Omental fat pad (tissue), 4 donors: ENCODE measurements at places on chromosomes 5 and 9. TPM values are rescaled to one million over a fixed set of nuclear protein-coding genes. Genes with fewer than 3 reads are reported as not detected.

Gene ENHO
- total RNA-seq, result not detected

- no peak for DNase-seq
Measured at GRCh38 chr9:32873553-32873952, 90.2 kb downstream of the TMEM215 start.

Gene CDC20B
- not detected for total RNA-seq

DNA sequence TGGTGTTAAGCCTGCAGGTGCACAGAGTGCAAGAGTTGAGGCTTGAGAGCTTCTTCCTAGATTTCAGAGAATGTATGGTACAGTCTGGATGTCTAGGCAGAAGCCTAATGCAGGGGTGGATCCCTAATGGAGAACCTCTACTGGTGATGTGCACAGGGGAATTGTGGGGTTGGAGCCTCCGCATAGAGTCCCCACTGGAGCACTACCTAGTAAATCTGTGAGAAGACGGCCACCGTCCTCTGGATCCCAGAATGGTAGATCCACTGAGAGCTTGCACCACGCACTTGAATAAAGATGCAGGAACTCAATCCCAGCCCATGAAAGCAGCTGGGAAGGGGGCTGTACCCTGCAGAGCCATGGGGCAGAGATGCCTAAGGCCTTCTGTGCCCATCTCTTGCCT is 699.4 kb upstream of the FAM174A start:
- no peak for DNase-seq

GRCh38 chr9:91536211-91536691 is 112.6 kb upstream of the NFIL3 start:
- no peak for DNase-seq

GRCh38 chr5:15645381-15646160 is 145.6 kb downstream of the FBXL7 start:
- no peak for DNase-seq

Gene STPG3
- not detected for total RNA-seq

Gene IFNA13
- not detected for total RNA-seq

- DNase-seq, result no peak
Measured at GRCh38 chr9:25700430-25700829, 22.2 kb upstream of the TUSC1 start.

- no peak for DNase-seq
Measured at GRCh38 chr5:176446028-176446665, 2.0 kb upstream of the FAF2 start.

DNA sequence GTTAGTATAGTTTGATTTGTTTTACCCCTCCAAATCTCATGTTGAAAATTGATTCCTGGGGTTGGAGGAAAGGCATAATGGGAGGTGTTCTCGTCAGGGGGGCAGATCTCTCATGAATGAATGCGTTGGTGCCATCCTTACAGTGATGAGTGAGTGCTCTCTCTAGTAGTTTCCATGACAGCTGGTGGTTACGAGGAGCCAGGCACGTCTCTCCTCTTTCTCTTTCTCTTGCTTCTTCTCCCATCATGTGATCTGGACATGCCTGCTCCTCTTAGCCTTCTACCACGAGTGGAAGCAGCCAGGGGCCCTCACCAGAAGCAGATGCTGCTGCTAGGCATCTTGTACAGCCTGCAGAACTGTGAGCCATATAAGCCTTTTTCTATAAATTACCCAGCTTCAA is 454.1 kb downstream of the EFNA5 start:
- DNase-seq, result no peak

DNA sequence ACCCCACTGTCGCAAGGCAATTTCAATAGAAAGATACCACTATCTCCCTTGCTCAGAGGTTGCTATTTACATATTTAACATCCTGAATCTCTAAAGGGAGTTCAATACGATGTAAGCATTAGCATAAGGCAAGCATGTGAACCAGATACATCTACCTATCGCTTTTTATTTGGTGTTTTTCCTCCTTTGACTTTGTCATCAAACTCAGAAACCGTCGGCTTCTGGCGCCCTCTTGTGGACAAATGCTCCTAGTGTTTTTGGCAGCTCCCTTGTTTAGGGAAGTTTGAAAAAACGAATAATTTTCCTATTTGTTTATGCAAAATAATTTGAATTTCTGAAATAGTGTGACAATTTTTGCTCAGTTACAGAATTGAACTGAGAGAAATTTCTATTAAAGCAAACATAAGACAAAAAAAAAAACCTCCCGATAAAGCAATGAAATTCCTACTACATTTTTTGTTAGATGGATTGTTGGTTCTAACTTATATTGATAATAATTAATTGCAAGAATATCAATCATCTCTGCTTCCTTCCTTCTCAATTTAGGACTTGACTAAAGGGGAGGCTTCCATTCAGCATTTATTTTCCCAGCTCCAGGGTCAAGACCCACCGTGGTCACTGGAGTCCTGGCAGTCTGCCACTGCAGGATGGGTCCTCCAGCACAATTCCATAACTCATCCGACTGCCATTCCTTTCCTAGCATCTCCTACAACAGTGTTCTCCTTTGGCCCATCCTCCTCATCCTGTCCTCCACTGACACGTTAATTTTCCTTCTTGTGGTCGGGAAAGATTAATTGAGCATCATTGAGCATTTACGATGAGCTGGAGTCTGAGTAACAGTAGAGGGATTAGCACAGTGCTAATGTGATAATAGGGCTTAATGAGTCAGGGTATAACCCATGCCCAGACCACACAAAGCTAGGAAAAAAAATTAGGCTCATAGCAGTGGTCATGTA is 131.8 kb upstream of the CHD1 start:
- DNase-seq, result peak; percentile 91

Gene CRAT
- 50.2 TPM for total RNA-seq

Gene PFN3
- not detected for total RNA-seq

Gene SH3TC2
- total RNA-seq, result 1.7 TPM

Gene SLC9A3
- total RNA-seq, result 4.3 TPM

GRCh38 chr5:73405691-73406090 is 42.9 kb downstream of the FOXD1 start:
- no peak for DNase-seq

- no peak for DNase-seq
Measured at GRCh38 chr9:121478816-121479676, 20.6 kb downstream of the GGTA1 start.

DNA sequence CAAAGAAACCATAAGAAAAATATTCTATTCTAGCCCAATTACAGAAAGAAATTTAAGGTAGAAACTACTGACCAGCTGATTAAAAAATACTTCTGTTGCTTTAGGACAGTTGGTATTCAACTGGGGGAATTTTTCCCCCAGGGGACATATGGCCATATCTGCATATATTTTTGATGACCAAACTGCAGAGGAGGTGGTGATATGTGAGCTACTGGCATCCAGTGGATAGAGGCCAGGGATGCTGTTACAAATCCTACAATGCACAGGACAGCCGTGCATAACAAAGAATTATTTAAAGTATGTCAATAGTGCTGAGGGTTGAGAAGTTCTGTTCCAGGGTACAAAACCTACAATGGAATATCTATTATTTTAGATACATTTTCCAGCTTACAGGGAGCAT is 24.0 kb downstream of the ZFR start:
- no peak for DNase-seq

DNA sequence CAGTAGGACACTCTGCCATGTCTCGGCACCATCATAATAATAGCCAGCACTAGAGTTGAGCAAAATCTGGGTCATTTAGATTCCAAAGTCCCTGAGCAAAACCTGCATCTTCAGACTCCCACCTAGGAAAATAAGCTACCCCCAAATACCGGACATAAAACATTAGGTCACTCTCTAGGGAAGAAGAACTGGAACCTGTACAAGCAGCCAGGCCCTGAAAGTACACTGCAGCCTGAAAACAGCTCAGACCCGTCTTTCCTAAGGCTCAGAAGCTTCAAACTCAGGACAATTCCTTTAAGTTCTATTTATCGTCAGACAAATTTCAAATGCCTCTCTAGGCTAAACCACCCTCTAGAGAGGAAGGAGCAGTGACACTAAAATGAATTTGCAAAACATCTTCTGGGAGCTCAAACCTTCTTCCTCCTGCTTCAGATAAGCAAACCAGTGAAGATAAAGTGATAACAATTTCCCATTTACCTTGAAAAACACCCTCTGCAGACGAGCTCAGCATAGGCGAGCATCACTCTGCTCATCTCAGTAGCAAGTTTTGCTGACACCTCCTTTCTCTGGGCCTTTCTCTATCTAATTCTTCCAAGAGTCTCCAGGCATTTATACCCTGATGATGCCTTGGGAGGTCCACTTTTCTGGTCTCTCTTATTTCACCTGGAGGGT is 34.0 kb downstream of the ADAM19 start:
- no peak for DNase-seq

DNA sequence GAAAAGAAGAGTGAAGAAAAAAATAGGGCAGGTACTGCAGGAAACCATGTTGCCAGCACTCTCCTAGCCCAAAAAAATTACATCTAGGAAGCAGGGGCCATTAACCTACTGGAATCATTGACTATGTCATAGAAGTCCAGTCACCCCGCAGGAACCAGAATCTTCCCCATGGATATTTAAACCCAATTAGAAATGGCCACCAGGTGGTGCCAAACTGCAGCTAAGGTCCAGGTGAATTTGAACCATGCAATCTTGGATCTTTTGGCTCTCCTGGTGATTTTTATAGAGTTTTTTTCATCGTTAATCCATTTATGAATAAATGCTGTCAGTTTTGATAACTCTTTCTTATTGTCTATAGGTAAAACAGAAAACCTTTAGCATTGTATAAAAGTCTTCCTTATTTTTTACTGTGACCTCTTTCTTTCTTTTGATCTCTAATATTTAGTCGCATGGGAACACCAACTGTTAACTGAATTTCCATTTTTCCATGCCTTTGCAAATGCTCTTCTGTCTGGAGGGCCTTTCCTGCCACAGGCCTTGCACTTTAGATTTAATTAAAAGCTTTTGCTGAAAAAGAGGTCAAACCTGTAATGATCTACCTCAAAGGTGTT is 147.5 kb upstream of the FGF10 start:
- no peak for DNase-seq

- no peak for DNase-seq
Measured at GRCh38 chr9:130039528-130040147, 3.4 kb downstream of the FNBP1 start.

Gene PAEP
- total RNA-seq, result not detected

DNA sequence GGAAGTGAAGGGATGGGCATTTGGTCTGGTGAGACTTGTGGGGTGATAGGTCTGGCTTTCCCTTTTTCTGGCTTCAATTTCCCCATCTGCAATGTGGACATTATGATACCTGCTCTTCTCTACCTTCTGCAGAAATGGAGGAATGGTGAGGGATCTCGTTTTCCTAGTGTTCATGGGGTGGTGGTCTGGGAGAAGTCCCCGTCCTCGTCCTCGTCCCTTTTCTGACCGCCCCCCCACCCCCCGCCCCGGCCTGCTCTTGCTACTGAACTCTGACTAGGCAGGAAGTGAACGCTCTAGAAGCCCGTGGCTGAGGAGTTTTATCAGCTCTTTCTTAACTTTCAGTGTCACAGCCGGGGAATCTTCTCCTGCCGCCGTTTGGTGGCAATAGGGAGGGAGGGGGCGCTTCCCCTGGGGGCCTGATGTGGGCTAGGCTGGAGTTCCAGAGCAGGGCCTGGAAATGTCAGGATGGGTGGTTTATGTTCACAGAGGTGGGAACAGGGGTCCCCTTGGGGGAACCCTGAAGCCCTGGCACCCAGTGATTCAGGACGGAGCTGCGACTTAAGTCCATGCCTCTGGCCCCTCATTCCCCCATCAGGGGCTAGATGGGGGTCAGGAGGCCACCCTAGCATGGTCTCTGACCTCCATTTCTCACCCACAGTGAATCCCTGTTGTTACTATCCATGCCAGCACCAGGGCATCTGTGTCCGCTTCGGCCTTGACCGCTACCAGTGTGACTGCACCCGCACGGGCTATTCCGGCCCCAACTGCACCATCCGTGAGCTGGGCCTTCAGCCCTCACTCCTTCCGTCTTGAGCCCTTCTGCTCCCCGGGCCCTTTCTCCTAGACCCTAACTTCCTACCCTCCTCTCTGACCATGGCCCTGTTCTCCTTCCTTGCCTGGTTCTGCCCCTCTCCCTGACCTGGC is 6.7 kb downstream of the PTGS1 start:
- peak; percentile 17 for DNase-seq

DNA sequence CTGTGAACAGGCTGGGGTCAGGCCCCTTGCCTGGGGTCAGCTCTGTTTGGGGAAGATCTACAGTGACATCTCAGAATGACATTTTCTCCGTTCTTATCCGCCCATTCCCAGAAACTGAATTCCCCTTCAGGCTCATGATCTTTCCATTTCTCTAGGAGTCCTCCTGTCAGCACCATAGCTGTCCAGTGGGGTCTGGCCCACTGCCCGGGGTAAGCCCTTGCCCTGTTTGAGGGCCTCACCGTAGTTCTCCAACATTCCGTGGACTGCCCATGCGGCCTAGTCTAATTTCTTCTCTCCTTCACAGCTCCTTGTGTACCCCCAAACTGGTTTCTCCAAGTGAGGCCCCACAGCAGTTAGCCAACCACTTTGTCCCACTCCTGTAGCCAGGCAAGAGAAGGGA is 68.4 kb downstream of the ENTREP1 start:
- DNase-seq, result no peak

Gene SLC6A7
- not detected for total RNA-seq

DNA sequence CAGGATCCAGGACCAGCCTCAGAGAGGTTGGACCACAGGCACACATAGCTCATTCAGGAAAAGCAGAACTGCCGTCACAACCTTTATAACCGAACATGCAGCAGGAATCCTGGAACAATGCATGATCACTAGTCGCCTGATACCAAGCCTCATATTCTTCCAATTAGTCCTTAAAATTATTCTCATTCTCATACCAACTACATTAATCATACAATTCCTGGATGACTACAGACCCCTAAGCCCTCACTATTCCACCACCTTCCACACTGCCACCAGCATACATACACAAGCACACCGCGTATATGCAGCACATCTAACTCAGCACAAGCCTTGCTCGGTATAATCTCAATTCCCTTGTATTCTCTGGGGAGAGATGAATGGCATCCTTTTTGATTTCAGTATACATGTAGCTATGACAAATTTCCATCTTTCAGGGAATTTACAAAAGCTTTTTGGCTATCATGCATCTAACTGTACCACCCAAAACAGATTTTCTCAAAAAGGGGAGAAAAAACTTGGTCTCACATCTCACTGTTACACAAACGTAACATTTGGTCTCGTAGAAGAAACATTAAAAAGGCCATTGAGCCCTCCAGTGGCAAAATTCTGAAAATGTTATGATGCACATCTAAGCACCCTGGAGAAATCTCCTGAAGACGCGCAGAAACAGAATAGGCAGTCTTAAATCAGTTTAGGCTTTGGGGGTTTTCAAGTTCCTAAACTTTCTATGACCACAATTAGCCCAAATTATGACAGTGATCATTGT is 46.2 kb downstream of the MCTP1 start:
- DNase-seq, result no peak

DNA sequence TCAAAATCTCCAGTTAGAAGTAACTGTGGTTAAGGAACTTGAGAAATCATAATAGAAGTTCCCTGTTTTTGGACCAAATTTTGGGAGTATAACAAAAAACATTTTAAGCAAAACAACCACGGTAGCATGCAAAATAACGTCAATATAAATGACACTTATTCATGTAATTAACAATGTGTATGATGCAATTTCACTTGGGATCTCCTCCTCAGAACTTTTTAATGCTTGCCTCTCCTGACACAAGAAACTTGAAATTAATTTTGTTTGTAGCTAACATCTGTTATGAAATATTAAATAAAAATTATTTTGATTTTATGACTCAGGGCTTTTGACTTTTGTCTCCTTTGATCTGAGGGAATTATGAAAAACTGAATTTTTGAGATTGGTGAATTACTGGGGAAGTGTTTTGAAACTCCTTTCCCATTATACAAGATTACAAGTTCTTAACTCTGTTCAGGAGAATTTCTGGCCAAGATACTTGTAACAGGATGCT is 149.7 kb downstream of the ATP10B start:
- no peak for DNase-seq

Gene FBXO38
- total RNA-seq, result 55.0 TPM

Gene FOXD4
- total RNA-seq, result 0.47 TPM

GRCh38 chr5:160655717-160656116 is 196.3 kb downstream of the ATP10B start:
- no peak for DNase-seq

Gene NTMT1
- total RNA-seq, result 17.3 TPM
